ENCODE measurements at places on chromosomes 5 and 9.

- no peak for DNase-seq
Observed at GRCh38 chr5:55593115-55593472, 58.3 kb upstream of the PLPP1 start.

DNA sequence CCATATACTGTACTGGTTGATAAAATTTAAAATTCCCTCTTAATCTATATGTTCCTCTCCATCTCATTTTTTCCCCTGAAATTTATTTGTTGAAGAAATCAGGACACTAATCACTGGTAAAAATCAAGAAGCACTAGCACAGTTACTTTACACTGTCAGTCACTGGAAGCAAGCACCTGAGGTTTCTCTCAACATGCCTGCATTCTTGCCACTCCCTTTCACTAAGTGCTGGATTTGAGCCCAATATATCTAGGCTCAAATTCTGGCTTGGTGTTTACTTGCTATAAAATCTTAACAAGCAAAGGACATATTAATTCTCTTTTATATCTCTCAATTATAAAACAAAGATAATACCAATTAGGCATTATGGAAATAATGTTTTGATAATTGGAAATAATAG lies 58.6 kb downstream of the DIAPH1 start:
- no peak for DNase-seq

GRCh38 chr5:173314166-173314952 lies 13.9 kb downstream of the STC2 start:
- no peak for DNase-seq

- DNase-seq: no peak
Observed at GRCh38 chr9:136004712-136005111, 43.5 kb upstream of the UBAC1 start.

DNA sequence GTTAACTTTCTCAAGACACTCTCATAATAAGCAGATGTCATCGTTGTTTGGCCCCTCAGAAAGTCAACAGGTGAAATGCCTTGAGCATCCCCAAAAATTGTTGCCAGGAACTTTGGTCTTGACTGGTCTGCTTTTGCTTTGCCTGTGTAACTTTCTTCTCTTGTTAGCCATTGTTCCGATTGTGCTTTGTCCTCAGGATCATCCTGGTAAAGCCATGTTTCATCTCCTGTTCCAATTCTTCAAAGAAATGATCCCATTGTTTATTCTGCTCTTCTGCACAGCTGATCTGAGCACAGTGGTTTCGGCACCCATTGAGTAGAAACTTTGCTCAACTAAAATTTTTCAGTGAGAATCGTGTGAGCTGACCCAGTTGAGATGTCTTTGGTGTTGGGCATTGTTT lies 8.1 kb upstream of the ZBED3 start:
- no peak for DNase-seq

GRCh38 chr5:72465066-72465465 lies 42.1 kb downstream of the ZNF366 start:
- DNase-seq: no peak

DNA sequence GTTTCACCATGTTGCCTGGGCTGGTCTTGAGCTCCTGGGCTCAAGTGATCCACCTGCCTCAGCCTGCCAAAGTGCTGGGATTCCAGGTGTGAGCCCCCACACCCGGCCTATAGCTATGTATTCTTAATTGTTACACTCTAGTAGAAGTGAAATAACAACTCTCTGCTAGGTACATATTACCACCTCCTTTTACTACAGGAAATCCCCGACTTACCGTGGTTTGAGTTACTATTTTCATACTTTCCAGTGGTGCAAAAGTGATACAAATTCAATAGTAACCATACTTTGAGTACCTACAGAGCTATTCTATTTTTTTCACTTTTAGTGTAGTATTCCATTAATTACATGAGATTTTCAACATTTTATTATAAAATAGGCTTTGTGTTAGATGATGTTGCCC lies 719 bp downstream of the ARL14EPL start:
- DNase-seq: no peak

GRCh38 chr5:96816991-96817390 lies 9.2 kb upstream of the ERAP1 start:
- DNase-seq: no peak
